Bronchus fibroblast of lung (primary cell): ENCODE measurements at places on chromosomes 12 and 14. TPM values are rescaled to one million over a fixed set of nuclear protein-coding genes. Genes with fewer than 3 reads are reported as not detected.

Gene DACT1
- 1.2 and 1.9 TPM in 2 replicates for total RNA-seq

Gene DBX2
- total RNA-seq, result not detected in 2 replicates

Gene TTC6
- under 0.01 and 0.30 TPM in 2 replicates for total RNA-seq

Gene MANSC4
- total RNA-seq, result not detected in 2 replicates

Gene ALX1
- total RNA-seq, result 0.34 and 0.45 TPM in 2 replicates

Gene FBRSL1
- 12.1 and 12.2 TPM in 2 replicates for total RNA-seq

Gene DHH
- not detected in 2 replicates for total RNA-seq
